ENCODE measurements at places on chromosomes 16 and 17.

DNA sequence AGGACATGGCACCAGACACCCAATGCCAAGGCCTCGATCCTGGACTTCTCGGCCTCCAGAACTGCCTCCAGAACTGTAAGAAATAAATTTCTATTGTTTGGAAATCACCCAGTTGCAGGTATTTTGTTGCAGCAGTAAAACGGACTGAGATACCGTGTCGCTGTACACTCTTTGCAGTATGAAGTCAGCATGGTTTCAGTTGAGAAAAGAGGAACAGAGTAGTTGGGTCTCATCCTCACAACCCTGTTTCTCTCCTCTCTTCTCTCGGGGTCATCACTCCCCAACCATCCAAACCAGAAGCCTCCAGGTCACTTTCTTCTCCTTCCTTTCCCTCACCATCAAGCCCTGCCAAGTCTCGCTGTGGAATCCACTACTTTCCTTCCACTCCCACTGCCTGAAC lies 77.8 kb downstream of the ADCY9 start:
- no peak for DNase-seq

DNA sequence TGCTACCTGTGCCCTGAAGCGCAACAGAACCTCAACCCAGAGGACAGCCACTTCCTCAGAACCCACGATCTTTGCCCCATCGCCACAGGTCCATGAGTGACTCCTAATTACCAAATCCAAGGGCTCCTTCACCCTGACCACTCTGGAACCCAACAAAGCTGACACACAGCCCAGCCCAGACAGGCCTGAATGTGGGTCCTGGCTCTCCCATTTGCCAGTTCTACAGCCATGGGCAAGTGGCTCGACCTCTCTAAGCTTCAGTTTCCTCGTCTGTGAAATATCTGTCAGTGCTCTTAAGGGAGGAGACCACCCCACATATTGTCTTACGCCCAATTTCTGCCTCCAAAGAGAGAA lies 18.0 kb upstream of the ENDOV start:
- no peak for DNase-seq

GRCh38 chr17:36675786-36676185 lies 74.4 kb downstream of the MRM1 start:
- no peak for DNase-seq

GRCh38 chr16:28171816-28172215 lies 39.9 kb downstream of the XPO6 start:
- no peak for DNase-seq

DNA sequence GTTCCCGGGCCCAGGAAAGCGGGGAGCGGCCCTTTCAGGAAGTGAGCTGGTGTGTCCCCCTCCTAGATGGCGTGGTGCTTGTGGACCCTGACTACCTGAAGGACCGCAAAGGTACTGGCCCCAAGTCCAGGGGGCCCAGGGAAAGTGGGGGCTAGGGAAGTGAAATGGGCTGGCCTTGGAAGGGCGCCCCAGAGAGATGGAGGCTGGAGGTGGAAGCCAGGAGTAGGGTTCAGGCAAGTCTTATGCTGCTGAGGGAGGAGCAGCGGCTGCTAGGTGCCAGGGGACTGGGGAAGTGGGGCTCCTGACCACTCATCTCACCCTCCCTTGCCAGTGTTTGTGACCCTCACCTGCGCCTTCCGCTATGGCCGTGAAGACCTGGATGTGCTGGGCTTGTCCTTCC lies 5.6 kb downstream of the ARRB2 start:
- no peak for DNase-seq

- no peak for DNase-seq
Measured at GRCh38 chr17:65774787-65775186, 213.3 kb upstream of the AXIN2 start.

GRCh38 chr16:6903671-6904070 lies 429.0 kb upstream of the RBFOX1 start:
- DNase-seq, result no peak

DNA sequence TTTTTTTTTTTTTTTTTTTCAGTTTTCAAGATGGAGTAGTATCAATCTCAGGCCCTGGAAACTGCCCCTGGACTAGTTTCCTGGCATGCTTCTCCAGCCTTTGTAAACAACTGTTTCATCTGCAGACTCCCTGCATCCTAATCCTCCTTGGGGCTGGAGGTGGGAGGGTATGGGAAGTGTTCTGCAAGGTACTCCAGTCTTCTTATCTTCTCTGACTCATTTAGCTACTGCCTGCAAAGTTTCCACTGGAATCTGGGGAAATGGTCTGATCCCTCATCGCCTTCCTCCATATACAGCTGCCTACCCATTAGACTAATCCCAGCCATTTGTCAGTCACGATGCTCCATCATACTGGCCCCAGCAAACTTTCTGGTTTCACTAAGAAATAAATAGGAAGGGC lies 21.5 kb downstream of the COPZ2 start:
- DNase-seq, result peak; percentile 40

- DNase-seq, result no peak
Measured at GRCh38 chr16:35731341-35732040, 2272.1 kb downstream of the TP53TG3F start.

GRCh38 chr17:55735731-55736405 lies 13.2 kb upstream of the TMEM100 start:
- DNase-seq, result peak; percentile 57

- no peak for DNase-seq
Measured at GRCh38 chr16:69319381-69319780, 8.2 kb downstream of the VPS4A start.

DNA sequence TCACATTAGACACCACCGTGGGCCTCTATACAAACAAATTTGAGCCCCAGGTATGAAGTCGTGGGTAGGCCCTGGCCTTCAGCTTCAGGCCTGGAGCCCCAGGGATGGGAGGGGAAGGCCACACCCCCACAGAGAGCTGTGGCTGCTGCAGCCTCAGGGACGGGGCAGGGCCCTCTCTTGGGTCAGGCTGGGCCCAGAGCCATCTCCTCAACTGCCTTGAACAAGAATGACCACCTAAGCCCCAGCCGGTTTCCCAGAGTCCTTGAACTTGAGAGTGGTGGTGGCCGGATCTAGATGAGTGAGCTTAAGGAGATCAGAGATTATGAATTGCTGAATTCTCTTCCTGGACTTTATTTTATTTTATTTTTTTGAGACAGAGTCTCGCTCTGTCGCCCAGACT lies 18.6 kb downstream of the SCNN1B start:
- DNase-seq, result no peak

All from fibroblast of skin of right biceps (primary cell).